ENCODE measurements at places on chromosomes 11 and 22.

- no peak for DNase-seq
Observed at GRCh38 chr11:70319396-70320076, 49.0 kb downstream of the PPFIA1 start.

- DNase-seq = peak; percentile 52
Observed at GRCh38 chr22:43094085-43094484, 4.9 kb upstream of the TTLL1 start.

GRCh38 chr11:102223859-102224258 lies 93.4 kb upstream of the BIRC3 start:
- no peak for DNase-seq

DNA sequence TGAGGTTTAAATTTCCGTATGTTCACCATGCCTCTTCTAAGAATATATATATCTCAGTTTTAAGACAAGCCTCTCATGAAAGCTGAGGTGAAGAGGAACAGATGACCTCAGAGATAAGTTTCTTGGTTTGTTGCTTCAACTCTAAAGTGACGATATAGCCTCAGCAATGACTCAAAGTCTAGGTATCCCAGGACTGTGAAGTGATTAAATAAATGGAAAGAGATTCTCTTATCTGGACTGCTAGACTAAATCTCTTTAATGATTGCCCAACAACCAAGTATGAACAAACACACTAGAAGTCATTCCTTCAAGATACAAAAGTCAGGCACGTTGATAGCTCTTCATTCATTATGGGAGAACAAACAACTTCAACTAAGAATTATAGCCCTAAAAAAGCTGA lies 15.3 kb downstream of the CADM1 start:
- DNase-seq = no peak

DNA sequence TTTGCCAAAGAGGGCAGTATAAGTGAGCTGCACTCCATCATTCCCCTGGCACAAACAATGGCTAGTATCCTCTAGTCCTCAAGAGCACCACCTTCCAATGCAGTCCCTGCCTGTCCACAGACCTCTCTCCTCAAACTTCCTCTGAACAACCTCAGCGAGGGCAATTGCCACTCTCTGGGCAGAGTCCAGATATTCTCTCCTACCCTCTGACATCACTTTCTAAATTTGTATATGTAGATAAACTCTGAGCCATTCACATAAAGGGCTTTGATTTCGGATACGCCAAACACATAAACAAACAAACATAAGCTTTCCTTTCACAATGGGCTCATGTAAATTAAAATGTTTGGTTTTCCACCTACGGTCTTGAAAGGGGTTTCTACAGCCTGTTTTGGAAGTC lies 3.0 kb upstream of the SLC43A3 start:
- DNase-seq = peak; percentile 18

- DNase-seq = no peak
Observed at GRCh38 chr11:2530855-2531200, 86.0 kb downstream of the KCNQ1 start.

- no peak for DNase-seq
Observed at GRCh38 chr11:20479513-20479912, 92.0 kb downstream of the PRMT3 start.

GRCh38 chr11:111736621-111737443 lies 29.4 kb downstream of the PPP2R1B start:
- DNase-seq = no peak

GRCh38 chr11:75323609-75324008 lies 27.9 kb downstream of the ARRB1 start:
- DNase-seq = peak; percentile 99

- DNase-seq = no peak
Observed at GRCh38 chr11:13984616-13985450, 22.3 kb downstream of the SPON1 start.

DNA sequence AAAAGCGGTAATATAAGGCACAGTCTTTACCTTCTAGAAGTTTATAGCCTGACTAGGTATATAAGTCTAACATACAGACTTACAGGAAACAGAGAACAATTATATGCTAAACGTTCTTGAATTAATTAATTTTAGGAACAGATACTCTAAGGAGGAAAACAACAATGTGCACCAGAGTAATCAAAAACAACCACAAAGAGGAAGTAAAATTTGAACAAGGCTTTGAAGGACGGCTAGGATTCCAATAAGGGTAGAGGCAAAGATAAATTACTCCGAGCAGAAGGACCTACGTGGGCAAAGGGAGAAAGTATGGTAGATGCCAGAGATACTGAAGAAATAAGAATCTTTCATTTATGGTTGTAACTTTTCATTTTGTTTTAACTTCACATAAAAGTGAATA lies 54.4 kb downstream of the ENTHD1 start:
- DNase-seq = no peak

DNA sequence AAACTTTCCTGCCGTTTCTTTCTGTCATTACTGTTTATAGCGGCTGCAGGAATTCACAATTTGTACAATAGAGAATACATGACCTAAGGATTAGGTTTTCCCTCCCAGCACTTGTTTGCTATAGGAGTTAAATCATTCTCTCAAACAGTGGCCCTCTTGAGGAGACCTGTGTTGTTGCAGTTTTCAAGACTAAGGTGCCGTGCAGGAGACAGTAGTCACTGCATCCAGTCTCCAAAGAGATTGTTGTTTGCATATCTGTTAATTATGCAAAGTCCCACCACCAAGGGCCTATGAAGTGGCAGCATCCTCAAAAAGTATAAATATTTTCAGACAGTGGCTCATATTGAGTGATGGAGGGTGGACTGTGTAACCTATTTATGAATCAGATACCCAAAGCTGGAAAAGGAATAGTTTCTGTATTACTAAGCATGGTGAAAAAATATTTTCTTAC lies 2.3 kb downstream of the PRSS23 start:
- peak; percentile 89 for DNase-seq

DNA sequence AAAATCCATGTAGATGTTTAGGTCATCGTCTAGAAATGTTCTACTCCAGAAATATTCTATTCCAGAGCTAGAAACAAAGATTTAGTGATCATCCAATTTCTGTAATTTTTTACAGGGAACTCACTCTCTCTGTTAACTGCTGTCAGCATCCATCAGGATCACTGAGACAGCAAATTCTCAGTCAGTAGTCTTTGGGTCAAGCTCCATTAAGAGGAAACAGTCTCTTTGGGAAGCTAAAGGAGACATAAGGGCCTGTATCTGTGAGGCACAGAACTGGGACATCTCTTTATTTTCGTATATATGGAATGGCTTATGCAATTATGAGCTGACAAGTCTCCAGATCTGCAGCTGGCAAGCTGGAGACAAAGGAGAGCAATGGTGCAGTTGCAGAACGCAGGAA lies 48.3 kb downstream of the PIK3C2A start:
- DNase-seq = no peak

- DNase-seq = no peak
Observed at GRCh38 chr22:38267086-38267485, 5.7 kb downstream of the TMEM184B start.

GRCh38 chr11:86418106-86418505 lies 43.4 kb downstream of the CCDC81 start:
- no peak for DNase-seq

DNA sequence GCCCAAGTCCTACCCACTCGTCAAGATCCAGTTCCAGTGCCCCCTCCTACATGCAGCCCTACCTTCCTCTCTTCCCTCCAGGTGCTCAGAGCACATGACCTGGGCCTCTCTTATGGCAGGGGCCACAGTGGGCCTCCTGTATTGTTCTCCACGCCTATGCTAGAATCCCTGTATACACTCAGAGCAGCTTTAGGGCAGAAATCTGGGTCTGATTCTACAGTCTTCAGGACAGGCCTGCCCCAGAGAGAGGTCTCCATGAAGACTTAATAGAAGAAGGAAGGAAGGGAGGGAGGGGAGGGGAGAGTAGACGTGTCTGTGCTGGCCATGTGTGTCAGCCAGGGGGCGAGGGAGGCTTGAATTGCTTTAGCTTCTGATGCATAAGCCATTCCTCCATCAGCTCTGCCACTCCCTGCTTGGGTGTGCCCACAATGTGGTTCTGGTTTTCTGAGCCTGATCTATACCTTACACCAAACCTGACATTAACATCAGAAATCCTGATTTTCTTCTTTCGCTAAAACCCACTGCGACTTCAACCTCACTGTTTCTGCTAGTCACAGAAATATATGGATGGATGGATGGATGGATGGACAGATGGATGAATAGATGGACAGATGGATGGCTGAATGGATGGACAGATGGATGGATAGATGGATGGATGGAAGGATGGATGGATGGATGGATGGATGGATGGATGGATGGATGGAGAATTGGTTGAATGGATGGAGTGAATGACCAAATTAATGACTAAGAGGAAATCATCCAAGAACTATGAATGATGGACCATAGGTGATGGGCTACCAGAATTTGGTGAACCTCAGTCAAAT lies 56.6 kb upstream of the PRDM11 start:
- DNase-seq = peak; percentile 45

DNA sequence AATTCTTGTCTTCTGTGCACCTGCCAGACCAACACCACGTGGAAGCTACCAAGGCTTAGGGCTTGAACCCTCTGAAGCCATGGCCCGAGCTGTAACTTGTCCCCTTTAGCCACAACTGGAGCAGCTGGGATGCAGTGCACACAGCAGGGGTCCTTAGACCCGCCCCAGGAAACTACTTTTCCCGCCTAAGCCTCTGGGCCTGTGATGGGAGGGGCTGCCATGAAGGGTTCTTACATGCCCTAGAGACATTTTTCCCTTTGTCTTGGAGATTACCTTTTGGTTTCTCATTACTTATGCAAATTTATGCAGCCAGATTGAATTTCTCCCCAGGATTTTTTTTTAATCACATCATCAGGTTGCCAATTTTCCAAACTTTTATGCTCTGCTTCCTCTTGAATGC lies 9.7 kb downstream of the PATE3 start:
- no peak for DNase-seq

DNA sequence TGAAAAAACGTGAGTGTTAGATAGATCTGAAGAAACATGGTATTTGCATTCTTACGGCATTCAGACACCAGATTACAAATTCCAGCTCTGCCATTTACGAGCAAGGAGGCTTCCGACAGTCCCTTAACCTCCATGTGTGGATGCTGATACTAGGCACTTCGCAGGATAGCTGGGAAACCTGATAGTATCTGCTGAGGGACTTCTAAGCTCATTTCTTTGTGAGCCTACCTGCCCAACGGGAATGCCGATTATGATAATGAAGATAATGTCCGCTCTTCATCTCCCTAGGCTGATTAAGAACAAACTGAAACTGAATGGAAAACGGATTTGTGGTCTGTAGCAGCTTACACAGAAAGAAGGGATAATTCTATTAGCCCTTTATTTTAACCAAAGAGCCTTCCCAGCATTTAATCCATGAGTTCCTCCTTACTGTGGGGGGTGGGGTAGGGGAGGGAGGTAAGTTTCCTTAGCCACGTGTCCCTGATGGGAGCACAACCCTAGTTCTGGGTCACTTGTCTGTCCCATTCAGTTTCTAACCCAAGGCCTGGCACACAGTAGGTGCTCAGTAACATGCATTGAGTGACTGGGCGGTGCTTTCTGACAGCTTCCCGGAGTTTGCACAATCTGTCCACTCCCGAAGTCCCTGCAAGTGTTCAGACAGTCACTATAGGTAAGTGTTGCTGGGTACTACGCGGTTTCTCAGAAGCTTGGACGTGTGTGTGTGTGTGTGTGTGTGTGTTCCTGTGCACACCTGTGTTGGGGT lies 39.2 kb downstream of the CD6 start:
- DNase-seq = no peak

DNA sequence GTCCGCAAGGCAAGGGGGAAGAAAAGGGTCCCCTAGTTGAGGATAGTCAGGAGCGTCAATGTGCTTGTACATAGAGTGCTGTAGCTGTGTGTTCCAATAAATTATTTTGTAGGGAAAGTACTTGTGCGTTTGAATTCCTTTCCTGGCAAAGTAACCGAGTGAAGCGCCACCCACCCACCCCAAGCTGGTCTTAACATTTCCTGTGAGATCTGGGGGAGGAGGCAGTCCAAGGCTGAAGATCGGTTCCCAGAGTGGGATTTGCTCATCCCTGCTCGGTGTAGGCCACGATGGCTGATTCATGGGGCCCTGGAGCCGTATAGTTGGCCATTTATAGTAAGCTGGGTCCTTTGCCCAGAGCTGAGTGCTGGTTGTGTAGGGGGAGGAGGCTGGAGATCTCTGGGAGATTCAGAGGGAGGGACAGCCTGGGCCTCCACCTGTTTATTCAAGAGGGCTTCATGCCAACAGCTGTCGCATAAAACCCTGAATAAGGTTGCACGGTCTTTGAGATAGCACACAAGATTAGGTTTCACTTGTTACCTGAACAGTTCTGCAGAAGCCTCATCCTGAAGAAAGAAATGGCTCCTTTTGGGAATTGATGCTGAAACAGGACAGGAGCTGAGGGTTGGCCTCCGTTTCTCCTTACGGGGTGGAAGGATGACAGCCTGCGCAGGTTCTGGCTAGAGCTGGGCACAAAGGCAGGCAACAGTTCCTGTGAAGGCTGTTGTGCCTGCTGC lies 2.4 kb downstream of the ATF4 start:
- DNase-seq = peak; percentile 85

GRCh38 chr11:11882539-11882938 lies 40.8 kb downstream of the USP47 start:
- DNase-seq = no peak

- DNase-seq = no peak
Observed at GRCh38 chr11:72425053-72425980, 9.0 kb downstream of the CLPB start.

DNA sequence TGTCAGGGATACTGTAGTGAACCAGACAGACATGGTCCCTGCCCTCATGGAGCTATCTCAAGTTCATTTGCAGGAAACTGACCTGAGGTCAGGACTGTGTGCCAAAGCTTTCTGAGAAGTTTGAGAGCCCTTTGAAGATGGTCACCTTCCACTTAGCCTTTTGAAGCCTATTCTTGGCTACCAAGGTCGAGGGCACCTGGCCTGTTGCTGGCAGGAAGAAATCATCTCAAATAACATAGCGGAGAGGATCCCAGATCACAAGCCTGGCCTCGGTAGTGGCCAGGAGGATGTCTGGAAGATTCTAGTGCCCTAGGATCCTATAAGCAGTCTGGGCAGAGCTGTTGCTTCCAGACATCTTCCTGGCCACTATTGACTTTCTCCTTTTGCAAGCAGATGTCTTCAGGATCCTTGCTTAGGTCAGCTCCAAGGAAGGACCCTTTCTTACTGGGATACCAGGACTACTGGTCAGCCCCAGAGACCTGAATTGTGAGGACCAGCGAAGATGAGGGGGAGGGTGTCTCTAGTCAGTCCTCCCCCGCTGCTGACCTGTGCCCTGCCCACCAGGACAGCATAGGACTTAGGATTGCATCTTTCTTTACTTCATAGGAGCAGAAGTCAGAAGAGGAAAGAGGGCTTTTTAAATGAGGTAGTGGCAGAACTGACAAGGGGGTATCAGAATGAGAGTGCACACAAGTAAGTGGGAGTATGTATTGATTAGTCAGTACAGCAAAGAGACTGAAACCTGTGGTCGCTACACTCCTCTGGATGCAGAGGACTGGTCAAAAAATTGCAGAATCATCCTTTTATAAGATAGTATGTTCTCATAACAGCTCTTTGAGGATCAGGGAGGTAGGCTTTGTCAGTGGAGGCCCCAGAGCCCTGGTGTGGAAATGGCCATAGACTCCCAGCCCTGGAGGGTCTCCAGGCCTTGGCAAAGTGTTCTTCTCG lies 94.8 kb downstream of the TEAD1 start:
- no peak for DNase-seq

GRCh38 chr11:68767672-68768071 lies 16.4 kb upstream of the TESMIN start:
- DNase-seq = no peak

- DNase-seq = no peak
Observed at GRCh38 chr22:37119872-37120271, 10.4 kb upstream of the TMPRSS6 start.

- DNase-seq = peak; percentile 47
Observed at GRCh38 chr11:86790195-86790725, 10.1 kb upstream of the PRSS23 start.
